ENCODE measurements at places on chromosomes 3 and 15. TPM values are rescaled to one million over a fixed set of nuclear protein-coding genes. Genes with fewer than 3 reads are reported as not detected.

ISLR2 gene
- total RNA-seq = 0.30 TPM

ROPN1B gene
- 0.60 TPM for total RNA-seq

GOLGA6B gene
- 1.4 TPM for total RNA-seq

GPR27 gene
- total RNA-seq = 0.10 TPM

TASOR gene
- 16.3 TPM for total RNA-seq

SSUH2 gene
- total RNA-seq = not detected

PLIN1 gene
- total RNA-seq = 38.1 TPM

MKRN2OS gene
- total RNA-seq = not detected

SMCO1 gene
- not detected for total RNA-seq

TTC21A gene
- 2.3 TPM for total RNA-seq

SAMD7 gene
- total RNA-seq = not detected

TTC23 gene
- total RNA-seq = 9.0 TPM

TM6SF1 gene
- total RNA-seq = 0.81 TPM

ZPLD1 gene
- not detected for total RNA-seq

RARRES1 gene
- 1.3 TPM for total RNA-seq

CD96 gene
- 0.40 TPM for total RNA-seq

NR2F2 gene
- total RNA-seq = 37.0 TPM

LMAN1L gene
- total RNA-seq = not detected

TMOD2 gene
- 1.4 TPM for total RNA-seq

LRRC31 gene
- 1.7 TPM for total RNA-seq

TICRR gene
- total RNA-seq = 0.10 TPM

ZNF860 gene
- total RNA-seq = not detected

CCRL2 gene
- 0.55 TPM for total RNA-seq

Data from left lobe of liver (tissue), 2 donors.